ENCODE measurements at places on chromosomes 2 and 18.

- DNase-seq, result no peak
These were observed 94.9 kb downstream of the KCTD1 start for GRCh38 chr18:26453386-26453901.

- no peak for DNase-seq
These were observed 331.5 kb downstream of the SLC4A3 start for GRCh38 chr2:219958941-219959340.

DNA sequence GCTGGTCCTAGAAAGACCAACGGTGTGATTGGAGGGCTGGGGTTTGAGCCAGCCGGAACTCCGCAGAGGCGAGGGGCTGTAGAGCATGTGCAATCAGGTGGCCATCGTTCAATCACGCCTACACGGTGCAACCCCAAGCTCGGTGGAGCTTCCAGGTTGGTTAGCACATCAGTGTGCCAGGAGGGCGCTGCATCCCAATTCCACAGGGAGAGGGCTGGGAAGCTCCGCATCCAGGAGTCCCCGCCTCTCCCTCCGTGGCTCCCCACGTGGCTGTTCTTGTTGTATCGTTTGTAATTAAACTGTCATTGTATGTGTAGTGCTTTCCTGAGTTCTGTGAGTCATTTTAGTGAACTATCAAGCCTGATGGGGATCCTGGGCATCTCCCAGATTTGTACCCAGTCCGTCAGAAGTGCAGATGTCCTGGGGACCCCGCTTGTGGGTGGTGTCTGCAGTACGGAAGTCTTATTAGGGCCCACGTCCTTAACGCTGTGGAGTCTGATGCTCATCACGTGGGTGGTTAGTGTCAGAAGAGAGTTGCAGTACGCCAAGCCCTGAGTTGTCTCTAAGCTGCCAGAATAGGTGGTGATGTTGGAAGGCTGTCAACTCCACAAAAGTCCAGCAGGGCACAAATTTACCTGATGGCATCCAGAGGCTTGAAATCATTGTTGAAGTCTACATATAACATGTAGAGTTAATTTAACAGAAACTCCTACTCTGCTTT lies 20.6 kb upstream of the AMMECR1L start:
- peak; percentile 30 for DNase-seq

GRCh38 chr2:59684116-59684770 lies 869.2 kb downstream of the BCL11A start:
- DNase-seq, result peak; percentile 52

GRCh38 chr2:170247882-170248393 lies 70.0 kb downstream of the MYO3B start:
- no peak for DNase-seq

DNA sequence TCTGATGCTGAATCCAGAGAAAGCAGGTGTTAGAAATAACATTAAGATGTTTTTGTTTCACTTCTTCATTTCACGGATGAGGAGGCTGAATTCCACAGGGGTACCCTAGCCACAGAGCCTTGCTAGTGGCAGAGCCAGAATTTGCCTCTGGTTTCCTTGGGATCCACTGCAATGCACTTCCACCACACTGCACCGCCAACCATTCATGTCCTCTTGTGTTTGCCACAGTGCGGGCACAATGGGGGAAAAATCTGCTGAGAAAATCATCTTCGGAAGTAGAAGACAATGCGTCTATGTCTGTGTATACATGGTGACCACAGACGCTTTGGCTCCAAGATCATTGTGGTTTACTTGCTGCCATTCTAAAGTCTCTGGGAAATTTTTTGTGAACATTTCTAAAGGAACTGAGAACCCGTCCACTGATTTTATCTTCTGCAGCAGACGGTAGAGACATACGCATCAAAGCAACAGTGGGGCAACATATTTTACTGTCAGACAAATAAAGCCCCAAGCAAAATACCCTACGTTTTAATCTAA lies 14.9 kb downstream of the ICOS start:
- DNase-seq, result peak; percentile 22

GRCh38 chr18:42030586-42031182 lies 75.7 kb downstream of the PIK3C3 start:
- DNase-seq, result no peak

DNA sequence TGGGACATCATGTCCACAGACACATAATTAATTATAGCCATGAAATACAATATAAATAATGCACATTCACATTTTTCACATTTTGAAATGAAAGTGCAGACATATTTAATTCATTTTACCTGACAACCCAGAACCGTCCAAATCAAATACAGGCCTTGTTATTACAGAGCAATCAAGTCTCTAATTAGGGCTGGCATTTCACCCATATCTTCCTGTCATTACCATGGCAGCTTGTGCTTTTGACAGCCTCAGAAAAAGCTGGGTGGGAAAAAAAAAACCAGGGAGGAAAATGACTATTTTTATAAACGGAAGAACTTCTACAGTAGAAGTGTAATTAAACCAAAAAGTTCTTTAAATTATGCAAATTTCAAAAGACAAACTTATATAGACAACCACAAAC lies 436.4 kb downstream of the FBXO15 start:
- DNase-seq, result no peak

DNA sequence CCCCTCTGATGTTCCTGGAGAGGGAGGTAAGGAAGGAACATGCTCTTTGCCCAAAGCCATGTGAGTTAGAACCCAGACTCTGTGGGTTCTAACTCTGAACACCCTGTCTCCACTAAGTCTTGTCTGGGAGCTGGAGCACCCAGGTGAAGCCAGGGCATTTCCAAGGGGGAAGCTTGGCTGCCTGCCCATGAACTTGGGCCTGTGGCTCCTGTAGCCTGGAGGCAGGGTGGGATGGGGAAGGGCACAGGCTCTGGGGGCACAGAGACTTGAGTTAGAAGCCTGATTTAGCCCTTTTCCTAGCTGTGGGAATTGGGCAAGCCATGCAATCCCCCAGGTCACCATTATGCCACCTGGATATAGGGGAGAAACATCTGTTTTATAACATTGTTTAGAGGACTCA lies 65.2 kb downstream of the LBH start:
- DNase-seq, result no peak

DNA sequence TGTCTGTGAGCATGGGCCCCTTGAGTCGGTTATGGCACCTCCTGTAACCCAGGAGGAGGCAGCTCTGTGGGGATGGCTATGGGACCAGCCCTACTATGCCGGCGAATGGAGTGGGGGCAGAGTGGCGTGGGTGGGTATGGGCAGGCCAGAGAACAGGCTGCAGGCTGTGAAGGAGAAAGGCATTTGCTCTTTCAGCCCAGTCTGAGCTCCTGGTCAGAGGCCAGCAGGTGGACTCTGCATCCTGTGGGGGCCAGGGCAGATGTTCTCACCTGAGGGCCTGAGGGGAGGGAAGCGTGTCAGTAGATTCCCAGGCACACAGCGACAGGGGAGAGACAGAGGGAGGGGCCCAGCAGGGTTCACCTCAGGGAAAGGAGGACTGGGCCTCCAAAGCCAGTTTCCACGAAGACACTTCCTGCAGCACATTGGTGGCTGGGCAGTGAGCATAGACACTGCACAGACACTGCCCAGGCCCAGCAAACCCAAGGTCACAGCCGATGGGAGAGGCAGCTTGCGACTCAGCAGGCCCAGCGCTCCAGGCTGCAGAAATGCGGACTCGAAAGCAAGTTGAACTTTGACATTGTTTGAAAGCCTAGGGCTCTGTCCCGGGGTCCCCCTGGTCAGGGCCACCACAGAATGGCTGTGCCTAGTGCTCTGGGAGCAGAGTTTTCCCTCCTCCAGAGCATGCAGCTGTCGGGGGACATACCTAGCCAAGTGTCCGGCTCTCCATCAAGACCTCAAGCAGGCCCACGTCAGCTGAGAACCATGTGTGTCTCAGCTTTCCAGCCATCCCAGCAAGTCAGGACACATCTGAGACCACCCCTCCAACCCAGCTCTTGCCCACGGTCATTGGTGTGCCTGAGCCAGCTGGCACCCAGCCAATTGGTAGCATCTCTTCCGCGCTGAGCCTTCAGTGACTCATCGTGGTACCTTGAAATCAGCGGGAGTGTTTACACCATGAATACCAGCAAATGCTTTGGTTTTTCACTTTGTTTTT lies 53.8 kb downstream of the TGOLN2 start:
- peak; percentile 66 for DNase-seq

DNA sequence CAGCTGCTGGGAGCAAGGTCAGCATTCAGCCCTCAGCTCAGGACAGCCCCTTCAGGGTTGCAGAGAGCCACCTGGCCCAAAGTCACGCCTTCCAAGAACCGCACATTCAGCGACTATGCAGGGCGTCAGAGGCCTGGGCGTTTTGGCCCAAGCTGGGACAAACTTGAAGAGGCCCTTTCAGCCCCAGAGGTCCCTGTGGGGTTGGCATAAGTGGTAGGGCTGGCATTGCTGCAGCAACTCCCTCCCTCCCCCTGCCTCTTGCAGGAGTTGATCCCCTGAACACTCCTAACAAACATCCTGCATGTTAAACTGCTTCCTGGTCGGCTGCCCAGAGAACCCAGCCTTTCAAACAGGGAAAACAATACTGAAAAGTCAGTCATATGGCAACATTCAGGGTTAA lies 192.9 kb upstream of the SMAD2 start:
- DNase-seq, result no peak

GRCh38 chr2:38185012-38185491 lies 109.1 kb upstream of the CYP1B1 start:
- no peak for DNase-seq

DNA sequence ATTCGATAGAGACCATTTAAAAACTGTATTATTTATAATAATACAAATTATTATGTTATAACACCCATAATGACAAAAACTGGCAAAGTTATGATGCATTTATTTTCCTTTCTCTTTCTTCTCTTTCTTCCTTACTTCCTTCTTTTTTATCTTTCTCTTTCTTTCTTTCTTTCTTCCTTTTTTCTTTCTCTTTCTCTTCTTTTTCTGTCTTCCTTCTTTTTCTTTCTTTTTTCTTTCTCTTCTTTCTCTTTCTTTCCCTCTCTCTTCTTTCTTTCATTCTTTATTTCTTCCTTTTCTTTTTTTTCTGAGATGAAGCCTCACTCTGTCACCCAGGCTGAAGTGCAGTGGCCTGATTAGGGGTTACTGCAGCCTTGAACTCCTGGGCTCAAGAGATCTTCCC lies 27.5 kb upstream of the ZNF516 start:
- DNase-seq, result no peak

GRCh38 chr2:46239175-46239846 lies 57.9 kb upstream of the EPAS1 start:
- no peak for DNase-seq

DNA sequence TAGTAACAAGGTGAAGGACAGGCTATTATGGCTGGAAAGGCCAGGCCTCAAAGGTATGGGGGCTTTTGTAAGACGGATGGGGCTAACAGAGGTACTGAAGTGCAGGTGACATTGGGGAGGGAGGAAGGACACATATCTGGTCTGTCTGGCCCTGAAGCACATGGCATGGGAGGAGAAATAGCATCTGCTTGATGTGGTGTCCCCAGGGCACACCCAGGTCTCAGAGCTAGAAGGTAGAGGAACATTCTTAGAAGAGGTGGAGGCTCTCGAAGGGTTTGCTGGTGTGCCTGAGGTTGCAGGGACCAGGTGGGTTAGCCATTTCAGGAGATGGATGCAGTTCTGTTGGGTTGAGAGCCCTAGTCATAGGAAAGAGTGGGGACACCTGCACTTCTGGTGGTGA lies 9.5 kb downstream of the RALB start:
- no peak for DNase-seq

GRCh38 chr2:37779611-37780386 lies 108.4 kb upstream of the CDC42EP3 start:
- no peak for DNase-seq

DNA sequence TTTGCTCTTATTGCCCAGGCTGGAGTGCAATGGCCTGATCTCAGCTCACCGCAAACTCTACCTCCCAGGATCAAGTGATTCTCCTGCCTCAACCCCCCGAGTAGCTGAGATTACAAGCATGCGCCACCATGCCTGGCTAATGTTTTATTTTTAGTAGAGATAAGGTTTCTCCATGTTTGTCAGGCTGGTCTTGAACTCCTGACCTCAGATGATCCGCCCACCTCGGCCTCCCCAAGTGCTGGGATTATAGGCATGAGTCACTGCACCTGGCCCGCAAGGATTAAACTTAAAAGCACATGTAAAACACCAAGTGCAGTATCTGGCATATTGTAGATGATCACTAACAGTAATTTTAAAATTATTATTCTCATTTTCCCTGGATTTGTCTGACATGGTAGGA lies 72.9 kb downstream of the C1QL2 start:
- DNase-seq, result no peak

- no peak for DNase-seq
These were observed 130.5 kb downstream of the BCL11A start for GRCh38 chr2:60422826-60423483.
